KG1 (cell line): ENCODE measurements at places on chromosomes 11 and 22.

DNA sequence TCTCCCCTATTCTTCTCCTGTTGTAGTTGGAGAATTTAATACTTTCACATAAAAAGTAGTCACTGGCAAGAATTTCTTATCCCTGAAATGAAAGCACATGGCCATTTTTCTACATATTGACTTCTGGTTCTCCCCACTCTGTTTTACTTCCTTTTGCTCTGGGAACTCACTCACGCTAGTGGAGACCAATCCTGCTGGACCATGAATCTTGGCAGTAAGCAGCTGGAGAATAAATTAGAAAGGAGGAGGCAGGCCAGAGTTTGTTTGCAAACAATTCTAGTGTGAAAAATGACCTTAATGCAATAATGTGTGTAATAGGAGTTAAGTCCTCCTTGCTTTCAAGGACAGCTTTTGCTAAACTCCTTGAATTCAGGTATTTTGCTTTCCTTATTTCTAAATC is 412.3 kb upstream of the CHORDC1 start:
- DNase-seq: no peak

GRCh38 chr22:24077416-24077815 is 66.3 kb downstream of the CABIN1 start:
- DNase-seq: no peak

DNA sequence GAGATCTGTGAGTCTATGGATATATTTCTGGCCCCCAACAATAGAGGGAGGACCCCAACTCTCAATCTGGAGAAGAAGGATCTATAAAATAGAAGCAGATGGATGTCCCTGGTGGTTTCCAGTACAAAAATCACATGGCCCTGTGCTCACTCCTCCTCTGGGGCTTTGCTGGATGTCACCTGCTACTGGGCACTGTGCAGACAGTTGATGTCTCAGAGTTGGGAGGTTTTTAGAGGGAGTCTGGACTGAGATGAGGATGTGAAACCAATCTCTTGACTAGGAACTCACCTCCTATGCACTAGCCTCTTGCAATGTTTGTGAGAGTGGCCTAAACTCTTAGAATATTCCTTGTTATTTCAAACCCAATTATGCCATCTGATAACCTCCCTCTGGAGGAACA is 107.2 kb downstream of the SCN3B start:
- no peak for DNase-seq

- DNase-seq: no peak
Measured at GRCh38 chr11:20089796-20090653, 70.2 kb downstream of the DBX1 start.

DNA sequence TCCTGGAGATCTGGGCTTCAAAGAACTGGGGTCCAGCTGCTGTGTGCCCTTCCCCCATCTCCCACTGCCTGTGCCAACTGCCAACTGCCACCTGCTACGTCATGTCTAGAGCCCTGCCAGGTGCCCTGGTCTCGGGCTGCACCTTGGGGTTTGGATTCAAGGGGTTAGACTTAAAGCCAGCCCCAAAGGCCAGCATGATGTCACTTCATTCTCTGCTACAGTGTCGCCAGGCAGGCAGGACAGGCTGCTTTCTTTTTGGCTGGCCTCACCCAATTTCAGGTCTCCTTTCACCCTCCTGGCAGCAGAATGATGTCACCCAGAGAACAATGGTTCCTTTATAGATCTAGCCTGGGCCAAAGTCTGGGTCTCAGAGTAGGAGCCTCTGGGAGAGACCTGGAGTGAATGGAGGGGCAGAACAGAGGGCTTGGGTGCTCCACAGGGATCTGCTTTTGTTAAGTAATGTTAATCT is 79.5 kb upstream of the CRYBB3 start:
- no peak for DNase-seq

DNA sequence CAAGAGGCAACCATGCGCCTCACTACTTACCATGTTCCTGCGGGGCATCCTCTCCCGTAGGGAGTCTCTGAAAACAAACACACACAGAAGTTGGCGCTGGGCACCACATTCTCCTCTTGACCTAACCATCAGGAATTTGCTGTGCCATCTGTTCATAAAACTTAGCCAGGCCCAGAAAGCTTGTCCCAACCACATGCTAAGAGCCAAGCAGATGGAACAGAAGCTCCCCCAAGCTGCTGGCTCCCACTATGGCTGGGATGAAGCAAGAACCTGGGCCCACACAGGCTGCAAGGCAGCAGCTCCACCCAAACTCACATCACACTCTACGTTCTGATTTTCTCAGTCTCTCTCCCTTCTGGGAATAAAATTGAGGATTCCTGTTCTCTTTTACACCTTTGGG is 17.4 kb downstream of the HPS4 start:
- no peak for DNase-seq

DNA sequence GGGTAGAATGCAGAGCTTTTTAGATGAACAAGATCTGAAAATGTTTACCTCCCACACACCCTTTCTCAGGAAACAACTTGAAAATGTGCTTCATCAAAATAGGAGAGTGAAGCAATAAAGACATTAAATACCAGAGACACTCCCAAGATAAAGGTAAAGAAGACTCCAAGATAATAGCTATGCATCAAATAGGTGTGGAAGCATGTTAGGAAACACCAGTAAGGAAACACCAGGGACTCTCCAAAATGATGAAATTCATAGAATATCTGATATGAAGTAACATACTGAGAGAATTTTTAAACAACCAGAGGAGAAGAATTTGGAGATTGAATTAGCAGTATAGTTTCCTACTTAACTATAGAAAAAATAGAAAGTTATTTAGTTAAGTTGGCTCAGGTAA is 57.0 kb downstream of the OR10A6 start:
- DNase-seq: no peak

DNA sequence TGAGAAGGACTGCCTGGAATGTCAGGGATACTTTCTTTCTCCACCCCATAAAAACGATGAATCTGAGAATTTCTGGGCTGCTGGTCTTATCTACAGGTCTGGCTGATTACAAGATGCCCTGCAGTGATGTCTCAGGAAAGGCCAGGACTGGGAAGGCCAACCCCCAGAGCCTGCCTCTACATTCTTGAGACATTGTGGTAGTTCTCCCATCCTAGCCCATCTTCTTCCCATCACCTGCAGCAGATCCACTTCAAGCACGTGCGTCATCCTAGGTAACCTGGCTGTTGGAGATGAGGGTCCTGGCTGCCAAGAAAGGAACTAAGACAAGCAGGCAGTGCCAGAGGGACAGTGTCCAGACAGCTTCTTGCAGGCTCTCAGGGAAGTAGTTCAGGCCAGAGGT is 44.1 kb upstream of the E2F8 start:
- DNase-seq: no peak

GRCh38 chr11:70503468-70504221 is 105.3 kb downstream of the CTTN start:
- DNase-seq: no peak

- no peak for DNase-seq
Measured at GRCh38 chr11:69005183-69005630, 7.8 kb downstream of the MRGPRF start.

GRCh38 chr11:126561327-126561893 is 205.9 kb downstream of the ST3GAL4 start:
- DNase-seq: peak; percentile 53

DNA sequence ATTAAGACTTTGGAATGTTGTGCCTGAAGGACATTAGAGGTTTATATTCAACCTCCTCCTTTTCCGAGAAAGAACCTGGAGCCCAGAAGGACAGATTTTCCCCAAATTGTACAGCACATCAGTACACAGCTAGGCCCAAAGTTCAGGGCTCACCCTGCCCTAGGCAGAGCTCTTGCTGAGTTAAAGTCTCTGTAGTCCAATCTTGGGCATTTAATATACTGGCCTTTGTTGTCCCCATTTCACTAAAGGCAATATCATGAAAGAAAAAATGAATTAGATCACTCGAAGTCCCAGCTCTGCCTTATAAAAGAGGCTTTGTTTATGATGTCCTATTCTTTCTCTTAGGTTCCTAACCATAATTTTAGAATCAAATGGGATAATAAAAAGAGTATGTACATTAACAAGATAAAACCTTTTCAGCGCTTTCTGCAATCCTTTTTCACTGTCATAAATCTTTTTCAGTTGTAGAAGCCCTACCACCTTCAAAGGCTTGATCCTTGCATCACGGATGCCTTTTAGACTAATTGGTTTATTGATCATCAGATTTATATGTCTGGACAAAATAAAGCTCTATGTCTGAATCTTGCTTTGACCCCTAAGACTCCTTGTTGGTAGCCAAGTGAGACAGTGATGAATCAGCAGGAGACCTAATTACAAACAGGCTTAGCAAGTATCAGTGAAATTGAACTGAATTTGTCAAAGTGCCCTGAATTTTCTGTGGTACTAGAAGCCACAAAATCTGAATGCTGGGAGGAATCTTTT is 39.8 kb downstream of the RELT start:
- DNase-seq: no peak

DNA sequence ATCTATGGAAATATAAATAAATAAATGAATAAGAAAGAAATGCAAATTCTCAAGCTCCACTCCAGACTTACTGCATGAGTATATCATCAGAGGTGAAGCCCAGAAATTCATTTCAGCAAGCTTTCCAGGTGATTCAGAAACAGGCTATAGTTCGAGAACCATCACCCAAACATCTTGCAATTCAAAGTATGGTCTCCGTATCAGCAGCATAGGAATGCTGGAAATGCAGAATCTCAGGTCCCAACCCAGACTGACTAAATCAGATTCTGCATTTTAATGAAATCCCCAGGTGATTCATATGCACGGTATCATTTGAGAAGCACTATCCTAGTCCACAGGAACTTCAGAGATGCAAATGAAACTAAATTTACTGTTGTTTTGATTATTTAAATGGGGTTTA is 95.3 kb downstream of the SERGEF start:
- no peak for DNase-seq

GRCh38 chr11:72513411-72513810 is 79.1 kb upstream of the CLPB start:
- DNase-seq: no peak

DNA sequence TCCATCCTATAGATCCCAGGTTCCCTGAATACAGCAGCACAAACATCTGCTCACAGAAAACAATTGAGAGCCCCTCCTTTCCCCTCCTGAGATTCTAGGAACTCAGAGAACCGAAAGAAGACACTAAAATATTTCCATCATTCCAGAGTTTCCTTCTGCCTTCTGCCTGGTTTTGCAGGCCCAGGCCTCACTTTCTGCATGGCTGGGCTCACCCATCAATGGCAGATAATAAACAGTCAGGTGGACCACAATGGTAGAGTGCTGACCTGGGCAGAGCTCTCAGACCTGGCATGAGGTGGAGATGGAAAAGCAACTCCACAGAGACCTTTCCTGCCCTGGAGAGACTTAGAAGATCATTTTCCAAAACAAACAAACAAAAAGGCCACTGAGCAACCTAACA is 389.1 kb downstream of the NXPE2 start:
- no peak for DNase-seq

GRCh38 chr11:86869966-86870570 is 69.7 kb downstream of the PRSS23 start:
- peak; percentile 5 for DNase-seq

DNA sequence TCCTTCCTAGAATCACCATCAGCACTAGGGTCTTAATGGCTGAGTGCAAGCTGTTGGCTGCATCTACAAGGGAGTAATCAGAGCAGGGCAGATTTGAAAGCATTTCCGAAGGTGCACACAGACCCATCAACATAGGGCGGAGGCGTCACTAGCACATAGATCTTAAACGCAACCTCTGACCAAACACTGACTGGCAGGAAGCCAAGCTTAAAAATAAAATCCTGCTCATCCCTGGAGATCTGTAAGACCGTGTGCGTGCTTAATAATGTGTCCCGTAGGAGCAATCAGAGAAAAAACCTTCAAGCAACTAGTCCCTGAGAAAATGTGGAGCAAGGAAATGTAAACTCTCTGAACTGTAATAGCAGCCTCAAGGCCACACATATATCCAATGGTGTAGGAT is 470.5 kb downstream of the ETS1 start:
- no peak for DNase-seq

DNA sequence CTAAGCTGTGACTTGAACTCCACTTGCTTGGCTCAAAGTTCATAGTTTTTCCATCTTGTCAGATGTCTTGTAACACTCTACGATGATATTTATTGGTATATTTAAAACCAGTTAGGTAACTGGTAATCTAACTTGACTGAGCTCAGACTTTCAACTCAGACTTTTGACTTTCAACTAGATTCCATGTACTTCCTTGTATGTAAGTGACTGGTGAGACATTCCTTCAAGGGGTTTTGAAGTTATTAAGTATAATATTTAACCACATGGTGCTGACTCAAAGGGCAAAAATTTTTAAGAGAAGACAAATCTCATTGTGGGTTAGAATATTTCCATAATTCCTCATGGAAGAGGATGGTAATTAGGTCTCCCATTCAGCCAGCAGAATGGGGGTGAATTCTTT is 631.3 kb upstream of the ANO5 start:
- no peak for DNase-seq

DNA sequence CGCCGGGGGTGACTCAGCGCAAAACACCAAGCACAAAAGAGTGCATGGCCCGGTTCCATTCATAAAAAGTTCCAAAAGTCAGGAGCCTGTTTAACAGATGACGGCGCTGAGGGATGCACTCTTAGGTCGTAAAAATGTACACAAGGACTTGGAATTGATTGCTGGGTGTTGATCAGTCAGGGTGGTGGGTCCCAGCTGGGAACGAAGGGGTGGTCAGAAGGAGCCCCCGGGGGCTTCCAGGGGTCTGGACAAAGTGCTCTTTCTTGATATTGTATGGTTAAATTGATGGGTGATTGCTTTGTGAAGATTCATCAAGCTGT is 20.7 kb downstream of the IFITM10 start:
- DNase-seq: no peak

DNA sequence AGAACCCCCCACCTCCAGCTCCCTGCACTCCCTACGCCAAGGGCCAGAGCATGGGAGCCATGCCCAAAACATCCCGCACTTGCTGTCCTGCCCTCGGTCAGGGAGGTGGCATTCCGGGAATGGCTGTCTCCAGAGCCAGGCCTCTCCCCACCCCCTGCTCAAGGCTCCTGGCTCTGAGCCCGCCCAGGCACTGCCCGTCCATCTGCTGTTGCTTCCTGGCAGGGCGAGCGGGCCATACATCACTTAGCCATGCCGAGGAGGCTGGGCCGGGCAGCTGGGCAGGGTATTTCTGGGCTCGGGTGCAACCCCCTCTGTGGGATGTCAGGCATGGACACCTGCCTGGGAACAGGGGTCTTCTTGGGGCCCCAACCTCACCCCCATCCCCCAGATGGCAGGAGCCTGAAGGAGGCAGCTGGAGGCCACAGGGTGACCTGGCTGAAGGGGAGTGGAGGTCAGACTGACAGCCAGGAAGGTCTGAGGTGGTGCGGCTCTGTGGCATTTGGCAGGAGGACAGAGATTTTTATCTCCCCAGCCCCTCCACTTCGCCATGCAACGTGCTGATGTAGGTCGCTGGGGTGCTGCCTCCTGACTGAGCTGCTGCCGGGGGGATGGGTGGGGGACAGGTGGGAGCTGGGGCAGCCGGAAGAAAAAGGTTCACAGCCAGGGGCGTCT is 8.7 kb upstream of the CABP7 start:
- DNase-seq: no peak

- DNase-seq: no peak
Measured at GRCh38 chr11:87101956-87102580, 64.3 kb downstream of the TMEM135 start.

DNA sequence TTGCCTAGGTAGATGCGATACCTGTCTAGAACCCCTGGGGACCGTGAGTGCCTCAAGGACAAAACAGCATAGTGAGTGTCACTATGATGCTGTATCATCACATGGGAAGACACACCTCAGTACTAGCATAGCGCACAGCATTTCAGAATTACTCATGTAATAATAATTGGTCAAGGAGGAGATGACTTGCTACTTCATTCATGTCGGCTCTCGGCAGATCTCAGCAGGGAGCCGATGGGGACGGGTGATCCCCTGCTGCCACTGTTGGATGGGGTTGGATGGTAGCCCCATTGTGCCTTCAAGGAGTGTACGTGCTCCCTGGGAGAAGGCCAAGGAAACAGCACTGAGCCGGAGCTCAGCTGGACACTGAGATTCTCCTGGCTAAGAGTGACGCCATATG is 186.9 kb downstream of the EFCAB6 start:
- DNase-seq: no peak
